ENCODE measurements at places on chromosomes 7 and 10. TPM values are rescaled to one million over a fixed set of nuclear protein-coding genes. Genes with fewer than 3 reads are reported as not detected.

DNA sequence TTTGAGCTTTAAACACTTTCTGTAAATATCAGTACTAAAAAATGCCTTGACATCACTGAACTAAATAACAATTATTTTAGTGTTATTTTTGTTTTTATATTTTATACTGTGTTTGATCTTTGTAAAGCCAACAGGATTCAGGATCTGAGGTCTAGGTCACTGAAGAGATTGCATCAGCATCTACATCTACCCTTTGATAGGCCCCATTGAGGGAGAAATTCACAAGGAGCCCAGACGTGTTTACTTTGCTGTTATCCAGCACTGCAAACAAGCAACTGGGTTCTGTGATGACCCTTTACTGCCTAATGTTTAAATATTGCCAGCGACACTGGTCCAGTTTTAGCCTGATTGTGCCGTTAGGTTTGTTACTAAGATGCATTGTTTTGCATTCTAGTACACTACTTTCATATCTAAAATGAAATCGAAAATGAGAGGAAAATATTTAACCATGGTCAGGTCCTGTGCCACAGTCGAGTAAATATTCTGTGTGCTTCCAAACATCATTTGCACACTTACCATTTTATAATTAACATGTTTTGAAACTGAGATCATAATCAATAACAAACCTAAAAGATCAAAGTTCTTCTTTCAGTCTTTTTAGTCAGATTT is 48.7 kb downstream of the SP8 start:
- no peak for DNase-seq

LEP gene
- total RNA-seq = not detected

DNA sequence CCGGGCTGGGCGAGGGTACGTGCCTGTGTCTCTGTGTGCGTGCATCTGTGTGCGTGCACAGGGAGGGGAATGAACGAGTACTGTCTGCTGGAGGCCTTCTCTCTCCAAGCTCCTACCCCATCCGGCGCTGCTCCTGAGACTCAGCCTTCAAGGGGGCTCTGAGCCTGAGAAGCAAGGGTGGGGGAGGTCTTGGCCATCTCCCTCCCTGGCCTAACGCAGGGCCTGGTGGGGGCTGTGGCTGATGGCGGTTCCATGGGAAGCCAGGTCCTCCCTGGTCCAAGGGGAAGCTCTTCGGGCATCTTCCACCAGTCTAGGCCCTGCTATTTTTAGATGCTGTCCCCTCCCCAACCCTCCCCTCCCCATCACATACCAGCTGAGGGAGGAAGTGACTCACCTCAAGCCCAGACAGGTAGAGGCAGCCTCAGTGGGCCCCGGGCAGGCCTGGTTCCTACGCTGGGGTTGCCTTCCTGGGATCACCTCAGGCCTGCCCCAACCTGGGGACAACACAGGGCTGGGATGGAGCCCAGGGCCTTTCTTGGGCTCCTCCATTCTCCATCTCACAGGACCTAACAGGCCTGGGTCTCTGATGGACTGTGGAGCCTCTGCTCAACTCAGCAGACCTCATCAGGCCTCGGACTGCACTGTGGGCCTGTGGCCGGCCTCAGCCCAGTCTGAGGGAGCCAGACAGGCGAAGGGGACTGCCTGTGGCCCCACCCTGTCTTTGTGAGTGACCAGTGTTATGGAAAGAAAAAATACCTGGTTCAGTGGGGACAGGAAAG is 32.2 kb downstream of the DNAJB12 start:
- no peak for DNase-seq

GRCh38 chr10:14191871-14192270 is 138.9 kb downstream of the FRMD4A start:
- DNase-seq = no peak

CADPS2 gene
- 13.2 TPM for total RNA-seq

DNA sequence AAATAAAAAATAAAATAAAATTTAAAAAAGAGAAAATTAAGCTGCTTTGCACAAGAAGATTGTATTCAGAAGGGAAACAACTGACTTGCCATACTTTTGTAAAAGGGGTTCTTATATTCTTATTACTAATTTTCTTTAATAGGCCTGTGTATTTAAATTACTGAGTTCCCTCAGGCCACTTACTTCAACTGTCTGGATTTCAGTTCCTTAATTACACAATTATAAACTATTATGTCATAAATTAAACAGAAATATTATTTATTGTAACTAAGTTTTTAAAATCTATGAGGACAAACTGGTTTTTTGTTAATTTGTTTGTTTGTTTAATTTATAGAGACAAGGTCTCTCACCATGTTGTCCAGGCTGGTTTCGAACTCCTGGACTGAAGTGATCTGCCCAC is 22.4 kb upstream of the MICU1 start:
- DNase-seq = no peak

Data from left lobe of liver (tissue), 2 donors.